ENCODE measurements at places on chromosomes 4 and X.

DNA sequence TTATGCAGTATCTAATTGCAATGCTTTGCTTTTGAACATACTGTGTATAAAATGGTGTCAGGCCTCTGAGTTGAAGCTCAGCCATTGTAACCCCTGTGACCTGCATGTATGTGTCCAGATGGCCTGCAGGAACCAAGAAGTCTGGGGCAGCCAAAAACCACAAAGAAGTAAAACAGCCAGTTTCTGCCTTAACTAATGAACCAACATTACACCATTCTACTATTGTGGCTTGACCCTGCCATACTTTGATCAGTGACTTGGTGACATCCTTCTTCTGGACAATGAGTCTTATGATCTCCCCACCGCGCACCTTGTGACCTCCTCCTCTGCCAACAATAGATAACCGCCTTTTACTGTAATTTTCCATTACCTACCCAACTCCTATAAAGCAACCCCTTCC, 131.6 kb downstream of the CBLL2 start:
- no peak for DNase-seq

GRCh38 chr4:108635070-108635655, 14.8 kb downstream of the RPL34 start:
- no peak for DNase-seq

- DNase-seq: no peak
These were observed 13.4 kb upstream of the CHRNA9 start for GRCh38 chr4:40321574-40322275.

- DNase-seq: no peak
These were observed 39.2 kb downstream of the PRRG1 start for GRCh38 chrX:37388413-37388812.

- DNase-seq: no peak
These were observed 34.4 kb downstream of the AGTR2 start for GRCh38 chrX:116204932-116205331.

- no peak for DNase-seq
These were observed 131.7 kb downstream of the CLCN4 start for GRCh38 chrX:10288373-10288975.

- no peak for DNase-seq
These were observed 1.7 kb upstream of the GPR143 start for GRCh38 chrX:9767375-9767774.

DNA sequence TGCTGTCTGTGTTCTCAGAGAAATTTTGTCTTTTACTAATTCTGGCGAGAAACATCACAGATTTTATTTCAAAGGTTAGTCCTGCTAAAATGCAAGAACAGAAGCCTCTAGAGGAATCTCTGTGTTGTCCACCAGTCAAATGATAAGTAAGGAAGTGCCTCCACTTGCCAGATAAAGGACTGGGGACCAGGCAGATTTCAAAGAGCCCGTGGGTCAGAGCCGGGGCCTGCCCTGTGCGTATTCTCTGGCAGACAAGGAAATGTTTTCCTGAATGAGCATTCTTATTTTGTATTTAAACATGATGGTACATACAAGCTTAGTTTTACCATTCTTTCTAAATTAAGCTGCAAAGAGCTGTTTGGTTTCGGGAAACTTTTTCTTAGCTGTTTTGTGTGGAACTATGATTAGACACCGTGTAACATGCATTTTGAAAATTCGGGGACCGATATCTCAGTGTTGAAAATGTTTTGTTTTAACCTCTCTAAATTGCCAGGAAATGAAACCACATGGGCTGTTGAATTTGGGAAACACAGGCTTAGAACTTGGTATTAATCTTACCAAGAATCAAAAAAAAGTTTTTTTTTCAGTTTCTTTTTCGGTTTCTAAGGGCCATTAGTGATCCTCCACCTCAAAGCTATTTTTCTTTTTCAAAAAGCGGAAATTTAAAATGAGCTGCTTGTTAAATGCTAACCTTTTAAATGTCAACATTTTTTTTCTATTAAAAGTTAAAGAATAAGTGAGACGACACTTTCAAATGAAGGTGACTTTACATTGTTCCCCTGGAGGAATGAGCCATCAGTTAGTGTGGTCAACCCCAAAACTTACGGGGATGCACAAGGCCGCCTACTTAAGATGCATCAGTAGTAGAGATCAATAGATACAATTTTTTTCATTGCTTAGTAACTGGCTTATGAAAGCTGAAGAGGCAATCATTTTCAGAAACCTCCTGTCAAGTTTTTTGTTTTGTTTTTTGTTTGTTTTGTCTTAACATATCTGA, 89.6 kb upstream of the MTM1 start:
- DNase-seq: no peak

DNA sequence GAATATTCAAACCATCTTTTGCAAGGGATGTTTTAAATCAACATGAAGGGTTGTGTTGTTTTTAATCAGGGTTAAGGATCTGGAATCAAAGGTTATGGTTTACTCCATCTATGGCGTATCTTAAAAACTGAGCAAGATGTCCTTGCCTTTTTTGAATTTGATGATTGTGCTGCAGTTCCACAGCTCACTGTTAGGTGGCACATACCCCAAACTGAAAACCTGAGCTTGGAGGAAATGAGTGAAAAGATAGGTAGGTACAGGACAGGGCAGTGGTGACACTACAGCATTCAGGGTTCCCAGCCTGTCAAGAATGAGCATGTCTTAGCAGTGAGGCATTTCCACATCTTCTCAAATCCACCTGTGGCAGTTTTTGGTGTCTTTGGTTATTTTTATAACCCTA, 13.1 kb upstream of the EOLA1 start:
- DNase-seq: no peak

- no peak for DNase-seq
These were observed 118.5 kb downstream of the BTC start for GRCh38 chr4:74675673-74676279.

DNA sequence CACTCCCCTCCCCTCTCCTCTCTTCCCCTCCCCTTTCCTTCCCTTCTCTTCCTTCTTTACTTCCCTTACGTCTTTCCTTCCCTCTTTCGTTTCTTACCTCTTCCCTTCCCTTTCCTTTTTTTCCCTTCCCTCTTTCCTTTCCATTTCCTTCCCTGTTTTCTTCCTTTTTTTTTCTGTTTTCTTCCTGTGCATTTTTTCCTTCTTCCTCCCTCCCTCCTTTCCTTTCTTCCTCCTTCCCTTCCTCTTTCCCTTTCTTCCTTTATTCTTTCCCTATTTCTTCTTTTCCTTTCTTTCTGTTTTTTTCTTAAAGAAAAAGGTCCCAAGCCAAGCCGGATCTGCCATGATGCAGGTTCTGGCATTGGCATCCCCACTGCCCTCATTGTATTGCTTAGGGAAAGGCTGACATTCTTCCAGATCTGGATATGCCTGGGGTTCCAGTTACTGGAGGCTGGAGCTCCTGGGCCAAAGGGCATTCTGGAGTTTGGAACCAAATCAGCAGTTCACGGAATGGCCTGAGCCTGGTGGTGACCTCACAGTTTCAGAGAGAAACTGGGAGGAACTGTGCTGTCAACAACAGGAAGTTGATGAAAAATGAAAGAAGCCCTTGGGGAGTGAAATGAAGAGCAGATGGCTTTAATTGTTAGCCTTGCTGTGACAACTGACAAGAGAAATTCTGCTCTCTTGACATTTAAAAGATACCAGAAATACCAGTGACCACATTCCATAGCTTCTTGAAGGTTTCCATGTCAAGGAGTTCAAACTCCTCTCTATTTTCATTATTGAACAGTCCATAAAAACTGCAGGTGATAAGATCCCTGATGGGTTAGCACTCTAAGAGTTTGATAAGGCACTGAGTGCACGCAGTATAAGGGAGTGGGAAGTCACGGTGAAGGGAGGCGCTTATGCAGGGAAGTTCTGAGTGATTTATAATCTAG, 622.1 kb downstream of the SPRY1 start:
- DNase-seq: no peak

GRCh38 chr4:3417448-3417847, 24.3 kb upstream of the HGFAC start:
- no peak for DNase-seq

DNA sequence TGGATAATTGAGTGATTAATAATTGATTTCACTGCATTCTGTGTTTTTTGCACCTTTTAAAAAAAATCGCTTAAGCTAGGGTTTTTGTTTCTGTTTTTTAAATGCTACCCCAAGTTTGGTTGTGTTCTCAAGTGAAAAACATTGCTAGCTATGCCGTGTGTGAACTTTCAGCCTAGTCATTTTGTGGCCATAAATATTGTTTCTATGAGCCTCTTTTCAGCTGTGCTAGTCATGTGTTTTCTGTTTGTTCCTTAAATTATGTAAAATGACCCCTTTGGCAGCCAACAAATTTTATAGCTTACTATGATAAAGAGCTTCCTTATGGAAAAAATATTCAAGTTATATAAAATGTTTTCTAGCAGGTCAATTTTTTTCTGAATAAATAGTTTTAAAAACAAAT, 59.1 kb downstream of the GALNT7 start:
- no peak for DNase-seq

GRCh38 chrX:121642415-121642814, 595.0 kb downstream of the GLUD2 start:
- no peak for DNase-seq

DNA sequence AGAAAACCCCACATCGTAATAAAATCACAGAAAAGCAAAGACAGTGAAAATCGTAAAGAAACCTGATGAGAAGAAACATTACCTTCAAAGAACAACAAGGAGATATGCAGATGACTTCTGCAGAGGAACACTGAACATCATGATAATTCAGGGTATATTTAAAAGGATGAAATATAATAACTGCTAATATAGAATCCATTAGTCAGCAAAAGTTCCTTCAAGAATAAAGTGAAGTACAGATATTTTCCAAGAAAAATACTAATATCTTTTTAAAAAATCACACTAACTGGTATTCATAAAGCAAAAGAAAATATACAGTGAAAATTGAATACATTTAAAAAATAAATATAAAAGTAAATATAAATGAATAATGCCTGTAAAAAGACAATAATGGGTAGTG, 176.3 kb upstream of the VEGFC start:
- no peak for DNase-seq

GRCh38 chr4:128301979-128302378, 14.4 kb upstream of the PGRMC2 start:
- no peak for DNase-seq

DNA sequence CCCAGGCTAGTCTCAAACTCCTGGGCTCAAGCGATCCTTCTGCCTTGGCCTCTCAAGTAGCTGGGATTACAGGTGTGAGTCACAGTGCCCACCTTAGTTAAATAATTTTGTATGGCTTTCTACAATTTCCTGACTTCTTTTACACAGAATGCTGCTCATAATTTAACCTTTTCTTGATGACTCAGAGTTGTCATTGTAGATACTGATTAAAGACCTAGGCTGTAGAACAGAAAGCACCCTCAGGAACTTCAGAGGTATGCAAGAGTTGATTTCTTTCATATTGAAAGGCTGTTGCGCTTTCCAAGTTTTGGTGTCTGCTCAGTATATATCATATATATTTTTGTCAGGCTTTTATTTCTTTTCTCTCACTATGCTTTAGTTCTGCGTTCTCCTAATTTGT, 21.1 kb upstream of the GPR34 start:
- no peak for DNase-seq

DNA sequence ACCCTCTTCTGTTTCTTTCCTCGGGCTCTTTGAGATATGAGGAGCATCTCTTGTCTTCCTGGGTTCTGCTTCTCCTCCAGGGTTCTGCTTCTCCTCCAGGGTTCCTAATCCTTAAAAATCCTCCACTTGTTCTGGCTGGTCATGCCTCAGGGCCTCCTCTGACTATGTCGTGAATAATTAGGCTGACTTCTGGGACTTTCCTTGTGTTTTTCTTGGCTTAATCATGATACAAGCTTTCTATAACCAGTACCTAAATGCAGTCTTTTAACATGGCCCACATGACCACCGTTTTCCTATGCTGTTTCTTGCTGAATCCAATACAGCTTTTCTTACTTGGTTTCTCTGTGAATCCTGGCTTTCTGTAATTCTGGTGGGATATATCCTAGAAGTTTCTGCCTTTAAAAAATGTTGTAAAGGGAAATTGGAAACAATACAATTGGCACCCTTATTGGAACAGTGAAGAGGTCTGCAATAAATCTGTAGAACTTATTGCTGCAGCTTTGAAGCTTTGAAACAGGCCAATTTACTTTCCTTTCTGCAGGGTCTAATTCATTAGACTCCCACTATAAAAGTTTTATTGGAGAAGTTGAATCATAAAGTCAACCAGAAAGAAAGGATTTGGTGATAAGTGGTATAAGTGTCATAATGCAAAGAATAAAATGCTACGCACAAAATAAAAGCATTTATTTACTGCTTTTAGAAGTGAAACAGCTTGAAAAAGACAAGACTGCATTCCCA, 213.1 kb downstream of the UGT8 start:
- DNase-seq: no peak

GRCh38 chr4:15420642-15421041, 7.2 kb upstream of the C1QTNF7 start:
- DNase-seq: no peak

- DNase-seq: no peak
These were observed 440.9 kb downstream of the MID1IP1 start for GRCh38 chrX:39242187-39242586.

DNA sequence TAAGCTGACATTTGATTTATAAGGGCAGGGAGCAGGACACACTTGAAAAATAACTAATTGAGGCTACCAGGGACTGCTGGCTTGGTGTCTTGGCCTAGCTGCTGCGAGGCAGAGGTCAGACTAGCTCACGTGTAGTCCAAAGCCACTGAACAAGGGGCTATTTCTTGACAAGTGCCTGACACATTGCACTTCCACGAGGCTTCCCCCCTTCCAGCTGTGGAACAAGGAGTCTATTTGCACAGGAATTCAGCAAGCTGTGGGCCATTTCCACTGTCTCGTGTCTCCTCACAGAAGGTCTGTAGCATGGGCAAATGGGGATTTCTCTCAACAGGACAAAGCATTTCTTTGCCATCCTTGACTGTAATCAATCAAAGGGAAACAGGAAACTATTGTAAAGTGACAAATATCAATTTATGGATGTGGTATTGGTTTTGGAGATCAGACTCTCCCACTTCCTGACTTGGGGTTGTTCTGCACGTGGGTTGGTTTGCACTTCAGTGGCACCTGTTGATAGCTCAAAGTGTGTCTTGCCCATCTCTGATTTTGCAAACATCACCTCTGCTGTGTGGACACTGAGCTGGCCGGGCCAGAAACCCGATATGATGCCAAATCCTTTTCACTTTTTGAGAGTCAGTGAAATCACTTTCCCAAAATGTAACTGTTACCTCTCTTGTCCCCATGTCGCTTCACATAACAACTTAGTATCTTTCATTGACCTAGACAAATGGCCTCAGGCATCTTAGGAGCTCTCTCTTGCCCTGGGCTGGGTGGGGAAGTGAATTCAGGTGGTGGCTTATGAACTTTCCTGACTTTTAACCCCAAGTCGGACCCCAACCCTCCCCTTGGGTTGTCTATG, 107.4 kb upstream of the MAMLD1 start:
- no peak for DNase-seq

Measured in stimulated activated CD4-positive, alpha-beta T cell treated with anti-CD3 and anti-CD28 coated beads, Interleukin-1b, Interleukin-23, amount 100 ng/mL, for 24 hours (primary cell).